SHP77 (cell line): ENCODE measurements at places on chromosomes 2 and 18.

- peak; percentile 82 for DNase-seq
Measured at GRCh38 chr18:11857177-11857887, 6.1 kb downstream of the CHMP1B start.

GRCh38 chr18:7886436-7886835, 319.3 kb downstream of the PTPRM start:
- DNase-seq = no peak

DNA sequence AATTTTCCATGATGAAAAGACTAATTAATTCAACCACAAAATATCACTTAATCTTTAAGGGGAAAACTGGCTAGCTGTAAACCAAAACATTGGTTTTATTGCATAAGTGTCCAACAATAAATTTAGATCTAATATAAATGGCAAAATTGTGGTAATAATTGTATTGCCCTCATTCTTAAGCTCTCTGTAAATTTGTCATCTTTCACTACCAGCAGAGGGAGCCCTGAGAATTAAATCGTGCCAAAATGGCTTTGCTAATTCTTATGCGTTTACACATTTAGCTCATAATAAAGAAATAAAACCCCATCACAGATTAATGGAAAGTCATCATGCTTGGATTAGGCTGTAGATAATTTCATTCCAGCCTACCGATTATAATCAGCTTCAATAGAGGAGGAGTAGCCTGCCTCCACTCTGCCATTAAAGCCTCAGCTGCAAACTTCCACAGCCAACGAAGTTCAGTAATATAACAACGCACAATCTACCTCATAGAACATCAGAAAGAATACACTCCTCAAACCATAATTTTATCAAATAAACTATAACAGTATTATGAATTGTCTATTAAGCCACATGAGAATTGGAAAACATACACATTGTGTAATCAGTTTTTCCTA, 70.0 kb upstream of the ATP5MC3 start:
- peak; percentile 17 for DNase-seq

GRCh38 chr2:41967476-41968181, 80.2 kb upstream of the PKDCC start:
- DNase-seq = no peak
